ENCODE measurements at places on chromosomes 12 and 14.

DNA sequence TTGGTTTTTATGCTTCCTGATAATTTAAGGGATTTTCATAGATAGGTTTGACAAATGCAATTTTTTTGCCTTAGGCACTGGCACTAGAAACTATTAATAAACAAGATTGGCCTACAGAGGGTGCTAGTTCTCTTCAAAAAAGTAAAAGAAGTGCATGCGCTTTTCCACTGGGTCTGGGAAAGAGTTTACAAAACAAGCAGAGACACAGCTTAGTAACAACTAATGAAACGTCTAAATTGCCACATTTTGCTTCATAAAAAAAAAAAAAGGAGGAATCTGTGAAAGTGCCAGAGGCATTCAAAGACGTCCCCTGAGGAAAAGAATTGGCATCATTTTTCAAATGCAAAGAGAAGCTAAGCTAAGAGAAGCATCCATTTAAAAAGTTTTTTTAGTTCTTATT is 58.3 kb upstream of the EEA1 start:
- no peak for DNase-seq

GRCh38 chr14:81434230-81434629 is 34.1 kb upstream of the STON2 start:
- no peak for DNase-seq

DNA sequence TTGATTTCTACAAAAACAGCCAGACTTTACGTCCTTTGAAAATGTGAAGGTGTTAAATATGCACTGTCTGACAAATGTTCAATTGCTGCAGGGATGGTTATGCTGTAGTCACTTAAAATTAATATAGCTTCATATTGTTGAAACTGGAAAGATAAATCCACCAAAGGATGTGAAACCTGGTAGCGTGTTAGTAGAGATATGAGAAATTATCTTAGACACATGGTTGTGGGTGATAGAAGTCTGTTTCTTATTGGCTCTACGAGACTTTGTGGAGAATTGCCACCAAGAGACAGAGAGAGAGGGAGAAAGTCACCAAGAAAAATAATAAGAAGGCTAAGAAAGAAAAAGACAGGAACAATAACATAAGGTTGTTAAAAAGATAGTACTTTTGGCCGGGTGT is 2.6 kb upstream of the CAPRIN2 start:
- no peak for DNase-seq

DNA sequence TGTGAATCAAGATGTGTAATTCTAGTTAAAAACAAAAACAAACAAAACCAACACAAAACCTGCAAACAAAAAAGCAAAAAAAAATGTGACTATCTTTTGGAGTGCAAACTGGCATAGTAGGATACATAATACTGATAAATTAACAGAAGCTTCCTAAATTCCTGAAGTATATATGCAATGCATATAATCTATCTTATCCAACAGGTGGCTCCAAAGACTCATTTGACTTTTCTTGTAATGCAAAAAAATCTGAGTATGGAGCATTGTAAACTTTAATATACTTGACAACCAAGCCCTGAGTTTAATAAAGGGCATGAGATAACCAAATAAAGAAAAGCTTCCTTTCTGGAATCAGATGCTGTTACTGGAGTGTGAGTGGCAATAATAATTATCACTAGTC is 1003.6 kb downstream of the FSCB start:
- DNase-seq = no peak

- no peak for DNase-seq
Measured at GRCh38 chr14:105602243-105602750, 75.9 kb downstream of the TMEM121 start.

- no peak for DNase-seq
Measured at GRCh38 chr12:89697296-89697695, 11.3 kb downstream of the ATP2B1 start.

DNA sequence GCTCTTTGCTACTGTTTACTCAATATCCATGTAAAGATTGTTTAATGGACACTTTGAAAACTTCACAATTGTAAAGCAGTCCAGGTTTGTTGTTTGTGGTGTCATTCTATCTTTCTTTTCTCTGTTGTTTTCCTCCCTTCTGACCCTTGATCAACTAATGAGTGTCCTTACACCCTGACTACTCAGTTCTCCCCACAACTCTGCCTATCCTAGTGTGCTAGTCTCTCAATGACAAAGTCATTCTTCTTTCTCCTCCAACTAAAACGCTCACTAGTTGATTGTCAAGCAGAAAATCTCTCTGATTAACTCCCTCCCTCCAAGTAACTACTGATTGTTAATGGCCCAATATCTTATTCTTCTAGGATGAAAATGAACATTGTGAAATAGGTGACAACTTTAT is 148.5 kb upstream of the FBXO33 start:
- DNase-seq = no peak

DNA sequence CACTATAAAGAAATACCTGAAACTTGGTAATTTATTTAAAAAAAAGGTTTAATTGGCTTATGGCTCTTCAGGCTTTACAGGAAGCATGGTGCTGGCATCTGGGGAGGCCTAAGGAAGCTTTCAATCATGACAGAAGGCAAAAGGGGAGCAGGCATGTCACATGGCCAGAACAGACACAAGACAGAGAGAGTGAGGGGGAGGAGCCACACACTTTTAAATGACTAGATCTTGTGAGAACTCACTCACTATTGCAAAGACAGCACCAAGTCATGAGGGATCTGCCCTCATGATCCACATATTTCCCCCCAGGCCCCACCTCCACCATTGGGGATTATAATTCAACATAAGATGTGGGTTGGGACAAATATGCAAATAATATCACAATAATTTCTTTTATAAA is 355.6 kb downstream of the DAD1 start:
- DNase-seq = no peak

DNA sequence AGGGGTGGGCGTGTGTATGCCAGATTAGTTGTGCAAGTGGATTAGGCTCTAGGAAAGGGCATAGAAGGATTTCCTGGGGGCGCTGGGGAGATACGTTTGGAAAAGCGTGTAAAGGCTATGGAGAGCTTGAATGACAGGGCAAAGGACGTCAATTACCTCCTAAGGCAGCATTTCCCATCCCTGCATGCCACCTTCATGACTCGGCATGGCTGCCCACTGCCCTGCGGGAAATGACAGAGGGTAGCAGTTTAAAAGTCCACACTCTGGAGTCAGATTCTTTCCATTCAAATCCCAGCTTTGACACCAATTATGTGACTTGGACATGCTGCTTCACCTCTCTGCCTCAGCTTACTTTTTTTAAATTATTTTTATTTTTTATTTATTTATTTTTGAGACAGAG is 14.8 kb upstream of the TMEM229B start:
- DNase-seq = no peak

DNA sequence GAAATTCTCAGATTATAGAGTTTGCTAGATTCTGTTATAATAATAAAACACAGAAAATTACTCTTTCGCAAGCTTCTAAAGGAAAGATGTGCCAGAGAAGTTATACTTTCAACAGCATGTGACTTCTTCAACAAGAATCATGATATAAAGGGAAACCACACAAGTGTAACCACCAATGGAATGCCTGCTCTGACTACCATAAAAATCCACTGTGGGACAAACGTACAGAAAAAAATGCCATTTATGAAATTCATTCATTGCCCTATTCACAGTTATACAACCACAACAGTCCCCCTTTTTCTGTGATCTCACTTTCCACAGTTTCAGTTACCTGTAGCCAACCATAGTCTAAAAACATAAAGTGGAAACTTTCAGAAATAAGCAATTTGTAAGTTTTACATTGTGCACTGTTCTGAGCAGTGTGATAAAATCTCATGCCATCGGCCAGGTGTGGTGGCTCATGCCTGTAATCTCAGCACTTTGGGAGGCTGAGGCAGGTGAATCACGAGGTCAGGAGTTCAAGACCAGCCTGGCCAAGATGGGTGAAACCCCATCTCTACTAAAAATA is 3.2 kb downstream of the CATSPERB start:
- DNase-seq = no peak

DNA sequence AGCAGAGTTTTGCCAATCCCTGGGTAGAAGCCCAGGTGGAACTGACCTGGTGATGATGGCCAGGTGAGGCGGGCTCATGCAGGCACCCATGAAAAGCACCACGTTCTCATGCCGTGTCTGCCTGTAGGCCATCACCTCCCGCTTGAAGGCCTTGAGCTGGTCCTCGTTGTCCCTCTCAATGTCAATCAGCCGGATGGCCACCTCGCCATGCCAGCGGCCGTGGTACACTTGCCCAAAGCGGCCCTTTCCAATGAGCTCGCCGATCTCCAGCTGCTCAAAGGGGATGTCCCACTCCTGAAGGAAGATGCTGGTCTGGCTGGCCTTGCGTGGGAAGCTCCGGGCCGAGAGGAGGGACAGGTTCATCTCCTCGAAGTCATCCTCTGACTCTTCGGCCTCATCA is 163.4 kb upstream of the NOS1 start:
- no peak for DNase-seq

DNA sequence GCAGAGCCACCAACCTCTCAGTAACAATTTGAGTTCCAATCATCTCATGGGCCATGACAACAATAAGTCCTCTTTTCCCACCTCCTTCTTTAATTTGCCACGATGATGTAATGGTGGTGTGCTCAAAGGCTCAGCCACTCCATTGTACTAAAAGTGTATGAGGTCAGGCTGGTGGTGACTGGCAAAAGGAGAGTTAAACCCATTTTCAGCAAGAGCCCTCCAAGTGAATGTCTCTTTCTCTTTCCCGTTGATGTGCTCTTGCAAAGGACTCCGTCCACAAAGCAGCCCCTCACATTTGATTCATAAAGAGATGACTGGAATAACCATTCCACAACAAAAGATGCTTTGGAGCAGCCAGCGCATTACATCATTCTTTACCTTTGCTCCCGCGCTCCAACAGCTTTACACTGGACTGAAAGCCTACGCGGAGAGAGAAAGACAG is 41.6 kb downstream of the DUSP16 start:
- no peak for DNase-seq

- DNase-seq = no peak
Measured at GRCh38 chr12:71299541-71300376, 139.8 kb upstream of the LGR5 start.

- DNase-seq = no peak
Measured at GRCh38 chr12:49808686-49809380, 19.4 kb downstream of the NCKAP5L start.

DNA sequence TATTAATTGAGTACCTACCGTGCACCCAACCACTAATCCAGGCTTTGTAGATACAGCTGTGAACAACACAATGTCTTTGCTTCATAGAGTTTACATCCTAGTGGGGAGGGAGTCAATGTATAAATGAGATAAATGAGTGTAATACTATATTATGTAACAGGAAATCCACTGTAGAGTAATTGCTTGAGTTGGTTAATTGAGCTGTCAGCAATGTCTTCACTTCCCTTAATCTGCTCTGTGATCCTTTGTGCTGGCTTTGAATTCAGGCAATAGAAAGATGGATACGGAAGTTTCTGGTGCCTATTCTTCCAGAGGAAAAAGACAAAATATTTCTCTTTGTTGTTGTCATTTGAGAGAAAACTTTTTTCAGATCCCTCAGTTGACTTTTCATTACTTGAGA is 104.0 kb upstream of the SLC16A7 start:
- DNase-seq = no peak

GRCh38 chr14:101197595-101198397 is 294.3 kb upstream of the RTL1 start:
- DNase-seq = no peak

DNA sequence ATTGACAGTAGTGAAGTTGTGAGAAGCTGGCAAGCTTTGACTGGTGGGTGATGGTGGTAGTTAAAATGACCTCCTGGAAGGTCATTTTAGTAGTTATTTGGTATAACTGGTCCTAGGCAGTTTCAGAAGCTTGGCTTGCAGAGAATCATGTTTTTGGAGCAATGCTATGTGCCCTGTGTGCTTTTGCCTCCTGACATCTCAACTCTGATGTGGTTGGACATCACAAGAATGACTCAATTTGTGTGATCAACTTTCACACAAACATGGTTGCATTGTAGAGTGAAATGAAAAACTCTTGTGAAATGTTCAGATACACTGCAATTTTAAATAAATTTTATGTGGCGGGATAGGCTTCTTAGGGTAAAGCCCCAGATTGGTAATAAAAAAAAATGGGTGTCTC is 8.3 kb upstream of the ABCD2 start:
- no peak for DNase-seq

GRCh38 chr14:98622208-98623051 is 649.6 kb downstream of the BCL11B start:
- DNase-seq = no peak

DNA sequence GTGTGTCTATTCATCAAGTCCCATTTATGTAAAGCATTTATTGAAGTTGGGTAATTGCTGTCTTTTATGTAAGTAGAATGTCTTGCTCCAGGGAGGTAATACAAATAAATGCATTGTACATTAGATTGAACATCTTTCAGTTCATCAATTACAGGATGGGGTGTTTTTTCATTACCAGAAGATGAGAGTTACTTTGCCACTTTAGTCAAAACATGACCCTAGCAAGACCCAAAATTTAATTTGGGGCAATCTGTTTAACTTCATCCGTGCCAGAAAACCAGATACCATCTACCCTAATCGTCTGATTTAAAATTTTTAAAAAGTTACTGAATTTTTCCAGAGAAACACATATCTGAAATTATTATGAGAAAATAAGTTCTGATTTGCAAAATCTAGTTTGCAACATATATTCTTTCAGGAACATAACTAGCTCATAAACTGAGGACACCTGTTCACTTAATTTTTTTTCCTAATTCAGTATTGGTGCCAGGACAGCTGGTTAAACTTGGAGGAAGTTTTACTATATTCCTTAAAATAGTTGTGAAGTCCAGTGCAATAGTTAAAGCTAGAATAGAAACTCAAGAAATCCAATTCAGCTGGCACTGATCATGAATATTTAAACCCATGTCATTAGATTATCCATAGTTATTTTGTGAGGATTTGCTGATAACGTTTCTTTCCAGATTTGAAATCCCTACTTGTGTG is 114.5 kb downstream of the SRGAP1 start:
- no peak for DNase-seq

DNA sequence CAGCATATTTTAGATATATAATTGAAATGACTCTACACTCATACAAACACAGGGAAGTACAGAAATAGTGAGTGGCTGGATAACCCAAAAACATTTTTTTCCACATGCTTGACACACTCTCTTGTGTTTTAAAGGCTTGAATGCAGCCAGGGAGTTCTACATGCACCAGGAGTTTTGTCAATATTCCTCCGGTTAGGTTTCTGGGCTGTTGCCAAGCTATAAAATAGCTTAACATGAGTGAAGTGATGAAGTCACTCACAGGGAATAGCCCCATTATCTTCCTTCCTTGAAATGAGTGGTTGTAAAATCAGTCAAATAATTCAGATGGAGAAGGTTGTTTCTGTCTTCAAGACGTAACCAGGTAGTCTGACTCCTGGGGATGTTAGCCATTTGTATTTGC is 582.7 kb downstream of the SLC6A15 start:
- no peak for DNase-seq

- DNase-seq = no peak
Measured at GRCh38 chr12:52183544-52183910, 8.3 kb downstream of the KRT80 start.

GRCh38 chr12:99334285-99335056 is 313.1 kb upstream of the GARIN6 start:
- no peak for DNase-seq

Measured in stimulated activated CD4-positive, alpha-beta T cell treated with anti-CD3 and anti-CD28 coated beads, Interleukin-12 subunit alpha, Interleukin-12 subunit beta, amount 100 ng/mL, for 24 hours (primary cell).